LoVo (cell line): ENCODE measurements at places on chromosomes 2 and 18.

- no peak for DNase-seq
Observed at GRCh38 chr2:52698408-52698807, 1069.2 kb upstream of the CHAC2 start.

DNA sequence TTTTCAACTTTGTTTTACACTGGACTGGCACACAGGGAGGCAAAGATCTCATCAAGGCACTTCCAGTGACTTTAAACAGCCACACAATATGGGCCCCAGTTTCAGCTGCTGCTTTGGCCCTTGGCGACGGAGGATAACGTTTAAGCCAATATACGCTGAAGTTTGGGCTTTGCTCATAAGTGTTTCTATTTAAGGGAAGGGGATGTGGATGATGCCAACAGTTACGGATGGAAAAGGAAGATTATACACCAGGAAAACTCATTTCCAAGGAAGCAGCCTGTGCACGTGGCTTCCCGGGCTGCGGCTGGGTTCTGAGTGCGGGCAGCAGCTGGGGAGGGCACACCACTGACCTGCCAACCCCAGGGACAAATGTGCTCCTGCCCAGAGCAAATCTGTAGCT is 151.1 kb downstream of the SH3BP4 start:
- no peak for DNase-seq

DNA sequence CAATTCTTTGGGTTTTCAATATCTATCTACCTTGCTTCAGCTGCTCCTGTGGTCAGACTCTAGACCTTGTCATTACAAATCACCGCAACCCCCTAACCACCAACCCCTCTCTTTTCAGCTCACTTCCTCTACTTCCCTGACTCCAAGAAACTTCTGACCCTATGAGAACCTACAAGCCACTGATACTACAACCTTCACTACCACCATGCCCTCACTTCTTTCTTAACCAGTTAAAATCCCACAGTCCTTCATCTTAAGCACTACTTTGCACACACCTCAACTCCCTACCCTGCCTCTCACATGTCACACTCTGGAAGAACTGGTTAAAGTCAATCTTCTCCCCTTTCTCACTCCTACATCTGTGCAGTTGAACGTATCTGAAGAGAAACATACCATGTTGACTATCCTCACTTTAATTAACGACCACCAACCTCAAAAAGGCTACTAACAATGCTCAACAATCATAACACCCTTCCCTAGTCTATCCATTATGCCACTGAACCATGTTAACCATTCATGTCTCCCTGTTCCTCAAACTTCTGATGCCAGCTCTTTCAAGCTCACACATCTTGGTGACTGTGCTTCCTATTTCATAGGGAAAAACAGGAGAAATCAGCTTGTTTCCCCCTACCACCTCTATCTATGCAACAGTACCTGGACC is 12.6 kb downstream of the EIF2AK3 start:
- DNase-seq: no peak

GRCh38 chr2:225040142-225040541 is 2.1 kb downstream of the DOCK10 start:
- DNase-seq: no peak

GRCh38 chr2:159913900-159914299 is 115.9 kb upstream of the CD302 start:
- no peak for DNase-seq
